Fibroblast of skin of abdomen (primary cell): ENCODE measurements at places on chromosomes 5 and 9.

DNA sequence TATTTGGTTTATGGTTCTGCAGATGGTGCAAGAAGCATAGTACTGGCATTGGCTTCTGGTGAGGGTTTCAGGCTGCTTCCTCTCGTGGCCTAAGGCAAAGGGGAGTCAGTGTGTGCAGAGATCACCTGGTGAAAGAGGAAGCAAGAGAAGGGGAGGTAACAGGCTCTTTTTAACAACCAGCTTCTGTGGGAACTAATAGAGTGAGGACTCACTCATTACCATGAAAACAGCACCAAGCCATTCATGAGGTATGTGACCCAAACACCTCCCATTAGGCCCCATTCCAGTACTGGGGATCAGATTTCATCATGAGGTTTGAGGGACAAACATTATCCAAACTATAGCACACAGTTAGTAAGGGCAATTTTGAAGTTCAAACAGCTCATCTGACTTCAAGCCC is 263.5 kb downstream of the TMEM38B start:
- DNase-seq, result peak; percentile 22

GRCh38 chr9:109442716-109443115 is 55.4 kb downstream of the PTPN3 start:
- no peak for DNase-seq

DNA sequence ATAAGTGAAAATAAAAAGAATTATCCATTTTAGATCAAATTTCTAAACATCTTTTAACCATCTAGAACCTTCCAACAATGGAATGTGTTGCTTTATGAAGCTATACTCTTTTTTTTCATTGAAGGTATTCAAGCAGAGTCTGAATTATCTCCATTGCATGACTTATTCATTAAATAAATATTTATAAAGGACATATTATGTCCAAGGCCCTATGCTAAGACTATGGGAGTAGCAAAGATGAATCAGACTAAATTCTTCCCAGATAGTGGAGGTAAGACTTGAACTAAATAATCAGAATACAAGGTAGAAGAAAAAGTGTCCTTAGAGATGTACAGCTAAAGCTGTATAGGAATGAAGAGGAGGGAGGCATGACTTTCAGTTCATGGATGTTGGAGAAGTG is 215.5 kb upstream of the RGMB start:
- DNase-seq, result no peak

DNA sequence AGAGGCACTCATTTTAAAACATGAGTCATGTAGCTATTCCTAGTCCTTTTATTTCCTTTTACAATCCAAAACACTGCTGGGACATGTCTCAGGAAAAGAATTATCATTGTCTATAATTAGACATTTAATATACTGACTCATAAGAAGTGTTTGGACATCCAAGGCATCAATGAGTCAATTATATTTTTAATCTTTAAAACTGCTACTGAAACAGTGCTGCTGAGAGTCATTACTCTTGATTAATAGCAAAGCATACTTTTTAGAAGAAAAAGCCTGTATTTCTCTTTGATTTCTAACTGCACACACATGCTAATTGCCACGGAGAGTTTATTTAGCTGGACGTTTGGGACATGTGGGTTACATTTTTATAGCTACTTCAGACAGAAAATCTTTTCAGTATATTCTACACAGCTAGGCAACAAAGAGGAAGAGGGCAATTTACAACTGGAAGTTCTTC is 1249.0 kb upstream of the CDH18 start:
- DNase-seq, result peak; percentile 74

- no peak for DNase-seq
Observed at GRCh38 chr5:159190170-159190569, 19.2 kb downstream of the RNF145 start.

DNA sequence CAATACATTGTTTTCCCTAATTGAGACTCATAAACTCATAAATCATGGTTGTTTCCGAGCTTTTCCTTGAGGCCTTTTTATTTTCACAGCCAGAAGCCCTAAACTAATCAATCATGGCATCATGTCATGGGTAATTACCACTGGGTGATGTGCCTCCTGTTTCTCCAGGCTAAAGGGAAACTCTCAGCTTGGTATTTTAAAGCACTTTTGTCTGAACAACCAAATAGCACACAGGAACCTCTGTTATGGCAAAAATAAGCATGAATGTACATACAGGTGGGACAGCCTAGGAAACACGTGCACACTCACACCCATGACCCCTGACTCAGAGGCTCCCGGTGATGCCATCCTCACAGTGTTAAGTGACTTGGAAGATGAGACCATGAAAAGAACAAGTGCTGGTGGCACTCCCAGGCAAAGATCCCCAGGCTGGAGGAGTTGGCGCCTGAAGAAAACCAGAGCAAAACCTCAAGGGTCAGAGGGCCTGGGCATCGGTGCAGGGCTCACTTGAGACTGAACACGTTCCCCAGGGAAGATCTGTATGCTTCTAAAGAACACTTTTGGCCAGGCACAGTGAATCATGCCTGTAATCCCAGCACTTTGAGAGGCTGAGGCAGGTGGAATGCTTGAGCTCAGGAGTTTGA is 154.3 kb downstream of the ROR2 start:
- no peak for DNase-seq

GRCh38 chr5:170625221-170626165 is 121.7 kb downstream of the KCNIP1 start:
- no peak for DNase-seq

GRCh38 chr5:135153259-135153658 is 119.2 kb upstream of the PITX1 start:
- DNase-seq, result no peak

- peak; percentile 38 for DNase-seq
Observed at GRCh38 chr9:116323012-116323411, 169.4 kb downstream of the PAPPA start.

DNA sequence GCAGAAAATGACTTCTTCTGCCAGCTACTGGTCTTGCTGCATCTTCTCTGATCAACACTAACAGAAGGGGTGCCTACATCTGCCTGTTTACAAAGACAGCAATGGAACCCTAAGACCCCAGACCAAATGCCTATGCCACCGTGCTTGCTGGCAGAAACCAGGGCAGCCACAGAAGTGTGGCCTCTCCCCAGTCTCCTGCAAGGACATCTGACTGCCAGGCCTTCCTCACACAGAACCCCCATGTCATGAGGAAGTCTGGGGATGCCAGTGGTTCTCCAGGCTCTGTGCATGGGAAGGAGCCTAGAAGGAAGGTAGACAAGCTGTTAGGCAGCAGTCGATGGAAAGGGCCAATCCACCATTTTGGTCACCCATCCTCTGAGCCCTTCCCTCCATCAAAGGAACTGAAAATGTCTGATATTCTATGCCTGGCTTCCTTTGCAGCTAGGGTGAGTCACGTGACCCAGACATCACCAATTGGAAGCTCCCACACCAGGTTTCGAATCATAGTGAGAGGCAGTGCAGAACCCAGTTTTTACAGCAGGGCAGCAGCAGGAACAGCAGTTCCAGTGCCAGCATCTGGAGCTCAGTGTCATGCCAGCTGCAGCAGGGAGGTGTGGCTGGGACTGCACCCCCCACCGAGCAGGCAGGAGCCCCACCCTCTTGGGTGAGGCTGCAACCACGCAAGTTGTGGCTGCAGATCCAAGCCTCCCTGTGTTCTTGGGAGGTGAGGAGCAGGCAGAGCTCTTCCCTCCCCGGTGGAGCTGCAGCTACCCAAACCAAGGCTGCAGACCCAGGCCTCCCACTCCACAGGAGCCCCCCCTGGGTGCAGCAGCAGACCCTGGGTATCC is 123.4 kb downstream of the OLFM1 start:
- no peak for DNase-seq

DNA sequence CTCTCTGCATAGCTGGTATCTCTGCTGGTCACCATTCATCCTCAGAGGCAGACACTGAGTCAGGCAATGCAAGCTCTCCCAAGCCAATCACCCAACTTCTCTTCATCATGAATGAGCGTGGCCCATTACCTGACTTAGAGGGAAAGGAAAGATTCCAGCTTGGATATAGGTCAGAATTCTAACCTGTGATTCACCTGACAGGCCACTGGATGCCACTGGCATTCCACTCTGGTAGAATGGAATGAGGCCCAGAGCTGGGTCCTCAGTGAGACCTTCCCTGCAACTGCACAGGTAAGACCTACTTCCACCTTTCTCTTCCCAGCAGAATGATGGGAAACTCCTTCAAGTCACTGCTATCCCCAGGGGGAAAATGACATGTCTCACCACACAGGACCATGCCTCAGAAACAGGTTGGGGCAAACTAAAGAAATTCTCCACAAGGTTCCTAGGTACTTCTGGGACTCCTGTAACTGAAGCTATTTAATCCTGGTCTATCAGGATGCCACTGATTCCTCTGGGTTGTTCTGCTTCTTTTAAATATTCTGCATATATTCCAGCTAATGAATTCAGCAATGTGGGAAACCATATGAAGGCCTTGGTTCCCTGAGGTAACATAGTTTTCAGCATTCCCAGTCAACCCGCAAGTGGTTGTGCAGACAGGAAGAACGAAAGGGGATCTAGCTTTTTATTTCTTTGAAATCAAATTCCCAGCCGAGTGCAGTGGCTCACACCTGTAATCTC is 62.0 kb downstream of the SUSD1 start:
- DNase-seq, result no peak

- no peak for DNase-seq
Observed at GRCh38 chr9:33443047-33443446, 4.3 kb downstream of the AQP3 start.
